ENCODE measurements at places on chromosomes 12 and 14.

GRCh38 chr12:92111256-92111655 is 34.4 kb downstream of the BTG1 start:
- DNase-seq: no peak

DNA sequence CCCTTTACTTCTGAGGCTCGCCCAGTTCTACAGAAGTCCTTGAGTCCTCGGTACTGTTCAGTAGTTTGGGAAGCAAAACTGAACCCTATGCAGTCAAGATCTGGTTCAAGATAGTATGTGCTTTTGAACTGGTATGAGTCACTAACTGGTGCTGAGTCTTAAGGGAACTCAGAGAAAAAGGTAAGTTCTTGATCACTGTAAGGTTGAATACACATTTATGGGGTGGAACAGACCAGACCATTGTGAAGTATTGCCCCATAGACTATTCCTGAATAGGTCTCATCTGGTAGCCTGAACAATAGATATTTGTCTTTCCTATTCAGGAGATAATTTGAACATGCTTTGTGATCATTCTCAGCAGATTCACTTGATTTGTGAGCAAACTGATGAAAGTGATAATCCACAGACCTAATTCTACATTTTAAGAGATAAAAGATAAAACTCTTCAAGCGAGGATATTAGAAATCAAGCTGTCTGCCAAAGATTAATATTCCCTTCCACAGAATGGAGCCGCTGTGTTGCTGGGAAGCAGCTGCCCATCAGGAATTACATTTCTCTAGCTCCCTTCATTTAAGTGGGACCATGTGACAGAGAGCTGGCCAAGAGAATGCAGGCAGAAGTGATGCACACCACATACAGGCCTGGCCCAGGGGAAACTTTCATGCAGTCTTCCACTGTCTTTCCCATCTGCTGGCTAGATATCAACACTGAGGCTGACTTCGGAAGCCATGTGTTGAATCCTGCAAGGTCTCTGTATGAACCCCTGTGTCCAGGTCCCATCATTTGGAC is 369.8 kb upstream of the GARIN6 start:
- no peak for DNase-seq

GRCh38 chr12:3003357-3003992 is 44.3 kb downstream of the TEAD4 start:
- no peak for DNase-seq

DNA sequence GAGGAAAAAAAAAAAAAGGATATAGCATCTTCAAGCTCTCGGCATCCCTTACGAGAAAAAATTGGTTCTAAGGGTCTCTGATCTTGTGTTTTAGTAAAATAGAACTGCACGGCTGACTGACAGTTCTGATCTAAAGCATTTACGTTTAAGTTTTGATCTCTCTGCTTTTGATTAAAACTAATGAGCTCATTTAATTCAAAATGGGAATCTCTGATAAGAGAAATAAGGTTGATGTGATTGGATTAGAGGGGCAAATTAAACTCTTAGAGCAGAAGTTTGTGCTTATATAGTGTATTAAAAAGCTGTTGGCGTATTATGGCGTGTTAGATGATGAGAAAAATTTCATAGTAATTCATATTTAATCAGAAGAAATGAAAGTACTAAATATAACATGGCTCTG is 217.6 kb downstream of the EGLN3 start:
- DNase-seq: no peak

DNA sequence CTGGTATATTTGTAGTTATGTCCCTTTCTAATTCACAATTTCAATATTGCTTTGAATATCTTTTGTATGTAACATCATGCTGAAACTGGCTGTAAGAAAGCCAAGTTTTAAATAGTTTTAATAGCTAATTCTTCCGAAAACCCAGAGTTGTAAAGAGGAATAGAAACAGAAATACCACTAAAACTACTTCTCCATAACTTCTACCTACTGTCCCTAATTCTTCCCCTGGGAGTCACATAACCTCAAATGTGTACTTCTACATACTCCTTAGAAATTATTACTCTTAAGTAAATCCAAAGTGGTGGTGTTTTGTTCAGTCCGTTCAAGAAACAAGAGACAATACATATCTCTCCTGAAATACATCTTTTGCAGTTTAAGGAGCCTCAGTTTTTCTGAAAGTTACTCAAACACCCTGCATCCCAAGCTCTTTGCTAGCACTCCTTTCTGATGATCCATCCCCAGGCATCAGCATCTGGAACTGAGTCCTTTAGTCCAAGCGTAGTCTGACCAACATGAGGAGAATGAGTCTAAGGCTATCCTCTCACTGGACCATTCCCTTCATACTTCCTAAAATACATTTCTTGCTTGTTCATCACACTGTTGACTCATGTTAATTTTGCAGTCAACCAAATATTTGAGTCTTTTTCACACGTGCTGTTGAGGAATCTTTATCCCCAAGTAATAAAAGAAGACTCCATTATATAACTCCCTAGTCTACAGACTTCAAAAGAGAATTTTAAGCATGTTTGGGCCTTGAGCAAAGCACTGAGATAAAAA is 214.3 kb upstream of the NUDT4 start:
- no peak for DNase-seq

GRCh38 chr14:72774894-72775620 is 118.8 kb downstream of the DPF3 start:
- DNase-seq: no peak

DNA sequence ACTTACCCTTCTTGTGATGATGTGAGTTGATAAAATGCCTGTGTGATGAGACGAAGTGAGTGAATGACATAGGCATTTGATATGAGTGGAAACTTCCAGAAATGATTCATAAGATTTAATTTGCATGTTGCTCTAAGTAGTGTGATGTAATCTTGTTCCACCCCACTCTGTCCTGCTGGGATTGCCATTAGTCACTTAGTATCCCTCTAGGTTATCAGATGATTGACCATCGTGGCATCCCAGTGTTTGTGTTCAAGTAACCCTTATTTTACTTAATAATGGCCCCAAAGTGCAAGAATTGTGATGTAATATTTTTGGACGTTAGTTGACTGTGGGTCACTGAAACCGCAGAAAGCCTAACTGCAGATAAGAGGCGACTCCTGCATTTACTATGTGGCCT is 214.4 kb upstream of the DIO2 start:
- DNase-seq: no peak

- no peak for DNase-seq
Measured at GRCh38 chr12:70418101-70418500, 52.0 kb downstream of the KCNMB4 start.

DNA sequence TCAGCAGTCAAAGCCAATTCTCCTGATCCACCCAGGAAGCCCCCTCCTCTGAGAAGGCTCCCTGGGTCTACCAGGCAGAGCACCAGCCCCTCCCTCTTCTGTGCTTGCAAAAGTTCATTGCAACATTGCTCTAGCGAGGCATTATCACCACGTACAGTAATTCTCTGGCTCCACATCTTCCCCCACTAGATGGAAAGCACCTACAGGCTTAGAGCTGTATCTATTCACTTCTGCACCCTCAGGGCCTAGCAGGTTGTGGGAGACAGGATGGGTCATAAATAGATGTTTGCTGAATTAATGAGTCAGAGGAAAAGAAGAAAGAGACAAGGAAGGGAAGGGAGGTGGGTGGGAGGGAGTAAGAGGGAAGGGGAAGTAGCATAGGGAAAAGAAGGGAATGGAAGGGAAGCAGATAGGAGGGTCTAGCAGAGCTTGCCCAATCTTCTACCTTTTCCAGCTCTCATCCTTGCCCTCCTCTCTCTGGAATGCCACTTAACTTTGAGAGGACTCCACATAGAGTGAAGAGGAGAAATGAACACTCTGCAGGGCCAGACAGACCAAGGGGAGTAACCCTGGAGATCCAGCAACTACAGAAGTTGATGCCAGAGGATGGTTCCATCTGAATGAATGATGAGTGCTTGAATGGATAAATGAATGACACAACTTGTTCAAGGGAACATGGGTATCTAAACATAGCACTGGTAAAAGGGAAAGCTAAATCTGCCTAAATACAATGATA is 42.0 kb upstream of the NT5DC3 start:
- DNase-seq: no peak

DNA sequence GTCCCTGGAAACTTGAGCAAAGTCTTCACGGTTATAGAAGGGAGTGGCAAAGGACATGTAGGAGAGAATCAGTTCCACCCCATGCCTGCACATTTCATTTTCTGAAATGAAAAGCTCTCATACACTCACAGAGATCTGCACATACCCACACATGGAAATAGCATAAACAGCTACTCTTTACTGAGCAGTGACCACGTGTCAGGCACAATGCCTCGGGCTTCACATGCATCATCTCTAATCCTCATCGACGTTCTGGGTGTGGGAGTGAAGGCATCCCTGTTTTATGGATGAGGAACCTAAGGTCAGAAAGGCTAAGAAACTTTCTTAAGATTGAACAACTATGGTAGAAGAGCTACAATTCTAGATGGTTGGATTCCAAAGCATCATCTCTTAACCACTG is 198.8 kb downstream of the DAD1 start:
- DNase-seq: no peak

- no peak for DNase-seq
Measured at GRCh38 chr14:101823511-101824120, 62.1 kb downstream of the PPP2R5C start.

DNA sequence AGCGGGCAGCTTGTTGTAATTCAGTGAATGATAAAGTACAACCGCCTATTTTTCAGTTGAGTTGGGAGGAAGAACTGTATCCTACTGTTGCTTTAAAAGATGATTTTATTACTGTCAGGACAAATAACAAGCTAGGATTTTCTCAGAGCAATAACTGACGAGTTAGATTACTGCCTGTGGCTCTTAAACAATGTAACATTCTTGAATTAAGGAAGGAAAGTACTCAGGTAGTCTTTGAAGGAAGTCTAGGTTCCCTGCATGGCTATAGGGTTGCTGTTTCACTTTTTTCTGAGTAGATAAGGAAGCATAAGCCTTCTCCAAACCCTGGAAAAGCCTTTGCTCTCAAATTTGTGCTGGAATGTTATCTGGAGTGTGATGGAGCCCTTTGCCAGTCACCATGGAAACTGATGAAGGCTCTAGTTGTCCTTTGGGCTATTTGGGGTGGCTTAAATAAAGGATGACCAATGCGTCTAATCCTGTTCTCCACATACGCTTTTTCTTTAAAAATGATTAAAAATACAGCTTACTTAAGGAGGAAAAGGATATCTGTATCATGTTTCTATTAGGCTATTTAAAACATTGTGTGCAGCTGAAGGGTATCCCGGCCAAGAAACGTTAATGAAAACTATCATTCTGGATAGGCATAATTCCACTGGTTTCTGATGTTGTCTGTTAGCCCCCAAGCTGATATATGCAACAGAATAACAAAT is 17.7 kb downstream of the NUBPL start:
- DNase-seq: no peak

- DNase-seq: no peak
Measured at GRCh38 chr14:106390947-106391346, 864.6 kb downstream of the TMEM121 start.

DNA sequence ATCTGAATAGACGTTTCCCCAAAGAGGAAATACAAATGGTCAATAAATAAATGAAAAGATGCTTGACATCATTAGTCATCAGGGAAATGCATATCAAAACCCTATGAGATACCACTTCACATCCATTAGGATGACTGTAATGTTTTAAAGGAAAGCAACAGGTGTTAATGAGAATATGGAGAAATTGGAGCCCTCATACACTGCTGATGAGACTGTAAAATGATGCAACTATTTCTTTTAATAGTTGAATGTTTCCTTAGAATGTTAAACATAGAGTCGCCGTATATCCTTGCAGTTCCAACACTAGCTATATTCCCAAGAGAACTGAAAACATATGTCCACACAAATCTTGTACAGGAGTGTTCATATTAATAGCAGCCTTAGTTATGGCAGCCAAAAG is 133.2 kb downstream of the SLC38A4 start:
- no peak for DNase-seq

GRCh38 chr12:40312982-40313576 is 88.3 kb downstream of the LRRK2 start:
- peak; percentile 27 for DNase-seq

DNA sequence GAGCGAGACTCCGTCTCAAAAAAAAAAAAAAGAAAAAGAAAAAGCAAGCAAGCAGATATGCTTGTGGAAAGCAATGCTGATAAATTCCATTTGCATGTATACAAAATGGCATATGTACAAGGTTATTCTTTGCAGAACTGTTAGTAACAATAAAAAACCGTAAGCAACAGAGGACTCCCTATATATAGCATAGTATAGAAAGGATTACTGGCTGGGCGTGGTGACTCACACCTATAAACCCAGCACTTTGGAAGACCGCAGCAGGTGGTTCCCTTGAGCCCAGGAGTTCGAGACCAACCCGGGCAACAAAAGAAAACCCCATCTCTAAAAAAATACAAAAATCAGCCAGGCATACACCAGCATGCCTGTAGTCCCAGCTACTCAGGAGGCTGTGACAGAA is 13.5 kb downstream of the GCN1 start:
- no peak for DNase-seq

DNA sequence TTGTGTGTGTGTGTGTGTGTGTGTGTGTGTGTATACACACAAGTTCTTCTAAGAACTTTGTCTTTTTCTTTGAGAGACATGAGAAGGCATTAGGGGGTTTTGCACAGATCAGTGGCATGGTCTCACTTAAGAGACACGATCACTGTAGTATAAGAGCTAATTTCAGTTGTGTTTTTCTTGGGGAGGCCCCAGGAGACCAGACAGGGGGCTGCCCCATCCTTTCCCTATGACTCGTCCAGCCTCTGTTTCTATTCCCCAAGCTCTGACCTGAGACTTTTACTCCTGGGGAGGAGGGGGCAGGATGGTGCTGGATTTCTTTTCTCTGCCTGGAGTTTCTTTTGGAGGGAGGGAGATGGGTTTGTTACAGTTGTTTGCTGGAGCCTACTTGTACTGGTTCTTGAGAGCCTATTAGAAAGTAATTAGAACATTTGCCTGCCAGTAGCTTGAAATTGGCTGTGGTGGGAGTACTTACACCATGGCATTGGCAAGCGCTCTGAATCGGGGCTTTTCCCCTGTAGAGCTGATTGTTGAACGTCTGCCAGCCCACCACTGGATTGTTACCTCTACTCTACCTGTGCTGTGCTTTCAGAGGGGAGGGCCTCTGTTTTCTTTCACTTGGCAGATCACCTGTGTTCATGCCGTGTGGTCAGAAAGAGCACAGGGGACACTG is 109.5 kb downstream of the TSPAN9 start:
- no peak for DNase-seq

Data from suppressor macrophage (primary cell).